NCI-H510A treated with DMSO at 0.1 percent for 48 hours (cell line): ENCODE measurements at places on chromosomes 13 and 19.

DNA sequence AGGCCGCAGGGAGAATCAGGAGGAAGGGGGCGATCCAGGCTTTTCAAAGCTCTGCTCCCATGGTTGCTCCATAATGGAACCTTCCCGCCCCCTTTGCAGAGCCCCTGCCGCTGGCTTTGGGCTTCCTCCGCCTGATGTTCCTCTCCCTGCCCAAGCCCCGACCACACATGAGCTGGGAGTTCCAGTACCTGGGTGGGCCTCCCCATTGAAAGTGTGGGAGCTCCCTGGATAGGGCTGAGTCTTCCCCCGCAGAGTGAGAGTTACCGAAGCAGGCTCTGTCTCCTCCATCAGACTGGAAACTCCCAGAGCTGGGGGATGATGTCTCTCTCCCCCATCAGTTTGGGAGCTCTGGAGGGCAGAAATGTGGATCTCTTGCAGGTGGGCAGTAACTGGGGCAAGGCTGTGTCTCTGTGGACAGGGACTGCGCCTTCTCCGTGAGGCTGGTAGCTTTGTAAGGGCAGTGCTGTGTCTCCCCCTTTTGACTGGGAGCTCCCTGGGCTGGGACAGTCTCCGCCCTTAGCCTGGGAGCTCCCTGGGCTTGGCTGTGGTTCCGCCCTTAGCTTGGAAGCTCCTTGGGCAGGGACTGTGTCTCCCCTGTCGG, 722 bp downstream of the DCAF15 start:
- DNase-seq: peak; percentile 3

- no peak for DNase-seq
Measured at GRCh38 chr19:45163751-45164460, 3.1 kb upstream of the NKPD1 start.

DNA sequence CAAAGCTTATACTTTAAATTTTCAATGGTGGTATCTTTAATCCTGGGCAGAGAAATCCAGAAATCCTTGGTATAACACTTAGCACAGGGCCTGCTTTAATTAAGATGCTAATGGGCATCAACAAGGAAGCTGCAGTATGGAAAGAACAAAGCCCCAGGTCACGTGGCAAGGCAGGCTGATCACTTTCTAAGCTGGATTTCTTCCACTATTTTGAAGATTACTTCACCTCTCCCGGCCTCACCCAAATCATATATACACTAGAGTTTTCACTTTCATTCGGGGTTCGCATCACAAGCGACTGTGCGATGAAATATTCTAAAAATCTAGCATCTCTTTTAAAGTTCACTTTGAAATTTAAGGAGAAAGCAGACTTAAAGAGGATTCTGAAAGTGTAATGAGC, 71.8 kb downstream of the STARD13 start:
- DNase-seq: no peak

DNA sequence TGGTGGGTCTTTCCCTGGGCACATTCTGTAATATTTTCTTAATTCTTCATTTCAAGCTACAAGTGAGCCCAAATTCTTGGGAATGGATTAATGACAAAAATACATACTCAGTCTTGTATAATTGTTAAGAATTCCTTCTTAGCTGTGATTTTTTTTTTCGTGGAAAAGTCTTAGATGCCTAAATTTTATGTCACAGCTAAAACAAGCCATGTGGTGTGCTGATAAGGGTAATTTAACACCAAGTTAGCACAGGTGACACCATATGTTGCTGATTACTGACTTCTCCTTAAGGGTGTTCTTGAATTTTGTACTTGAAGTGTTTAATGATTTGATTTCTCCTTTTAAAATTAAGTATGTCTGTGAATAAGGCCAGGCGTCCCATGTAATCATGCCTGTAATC, 29.3 kb downstream of the WDFY2 start:
- DNase-seq: no peak

GRCh38 chr13:51838240-51838846, 6.6 kb downstream of the TMEM272 start:
- DNase-seq: no peak

DNA sequence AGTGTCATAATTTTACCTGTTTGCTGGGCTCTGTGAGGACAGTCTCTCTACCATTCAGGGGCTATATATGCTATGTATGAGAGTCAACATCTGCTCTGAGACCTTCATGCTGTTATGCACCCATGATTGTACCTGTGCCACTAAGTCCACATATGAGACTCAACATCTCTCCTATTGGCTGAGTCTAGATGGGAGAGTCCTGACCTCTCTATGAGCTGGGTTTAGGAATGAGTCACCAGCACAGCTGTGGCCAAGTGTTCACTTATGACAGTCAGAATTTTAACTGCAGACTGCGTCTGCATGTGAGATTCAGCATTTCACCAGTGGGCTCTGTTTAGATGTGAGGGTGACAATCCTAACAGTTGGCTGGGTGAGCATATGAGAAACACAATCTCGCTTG, 49.5 kb downstream of the ZNF729 start:
- DNase-seq: no peak

DNA sequence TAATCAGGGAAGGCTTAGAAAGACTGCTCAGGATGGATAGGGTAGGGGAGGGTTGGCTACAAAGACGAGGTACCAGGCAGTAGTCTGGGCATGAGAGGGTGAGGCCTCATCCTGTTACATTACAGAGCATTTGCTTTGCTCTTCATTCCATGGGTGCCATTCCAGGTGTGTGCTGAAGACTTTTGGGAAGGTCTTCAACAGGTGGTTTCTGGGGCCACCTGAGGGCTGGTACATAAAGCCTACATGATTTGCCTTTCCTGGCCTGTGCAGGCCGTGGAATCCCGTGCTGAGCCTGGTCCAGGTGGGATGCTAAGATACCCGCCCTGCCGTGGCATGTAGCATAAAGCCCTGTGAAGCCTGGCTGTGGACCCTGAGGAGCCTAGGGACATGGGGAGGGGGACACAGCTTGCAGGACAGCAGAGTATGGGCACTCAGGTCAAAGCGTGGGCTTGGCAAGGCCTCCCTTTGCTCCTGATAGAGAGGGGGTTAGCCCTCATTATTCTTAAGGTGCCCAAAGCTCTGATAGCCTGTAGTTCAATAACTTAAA, 55.6 kb upstream of the ZNF536 start:
- DNase-seq: no peak

GRCh38 chr13:30235216-30235615, 72.1 kb downstream of the KATNAL1 start:
- no peak for DNase-seq

DNA sequence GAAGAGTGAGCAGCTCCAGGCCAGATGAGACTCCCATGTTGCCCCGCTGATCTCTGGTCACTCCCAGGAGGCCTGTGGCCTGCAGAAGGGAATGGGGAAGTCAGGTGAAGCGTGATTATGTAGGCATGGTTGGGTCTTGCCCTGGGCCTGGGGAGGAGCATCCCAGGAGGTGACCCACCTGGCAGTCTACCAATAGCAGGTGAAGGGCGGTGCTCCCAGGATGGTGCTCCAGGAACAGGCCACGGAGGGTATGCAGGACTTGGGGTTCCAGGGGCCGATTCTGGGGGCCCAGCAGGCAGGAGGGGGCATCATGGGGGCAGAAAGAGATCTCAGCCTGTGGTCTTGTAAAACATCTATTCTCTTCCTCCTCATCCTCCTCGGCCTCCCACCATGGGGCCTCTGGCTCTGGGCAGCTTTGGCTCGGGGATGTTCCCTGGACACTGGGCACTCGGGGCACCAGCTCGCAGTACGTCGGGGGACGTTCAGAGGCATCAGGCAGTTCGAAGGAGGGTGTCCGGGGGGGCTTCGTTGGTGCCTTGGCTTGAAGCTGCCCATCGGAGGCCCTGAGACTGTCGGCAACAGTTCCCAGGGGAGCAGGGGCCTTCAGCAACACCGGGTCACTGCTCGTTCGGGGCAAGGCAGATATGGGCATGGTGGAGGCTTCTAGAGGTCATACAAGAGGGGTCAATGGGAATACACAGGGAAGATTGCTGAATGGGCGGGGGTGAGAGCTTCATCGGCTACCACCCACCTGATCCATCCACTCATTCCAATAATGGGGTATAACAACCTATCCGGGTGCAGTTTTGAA, 12.4 kb downstream of the SH2D3A start:
- no peak for DNase-seq

DNA sequence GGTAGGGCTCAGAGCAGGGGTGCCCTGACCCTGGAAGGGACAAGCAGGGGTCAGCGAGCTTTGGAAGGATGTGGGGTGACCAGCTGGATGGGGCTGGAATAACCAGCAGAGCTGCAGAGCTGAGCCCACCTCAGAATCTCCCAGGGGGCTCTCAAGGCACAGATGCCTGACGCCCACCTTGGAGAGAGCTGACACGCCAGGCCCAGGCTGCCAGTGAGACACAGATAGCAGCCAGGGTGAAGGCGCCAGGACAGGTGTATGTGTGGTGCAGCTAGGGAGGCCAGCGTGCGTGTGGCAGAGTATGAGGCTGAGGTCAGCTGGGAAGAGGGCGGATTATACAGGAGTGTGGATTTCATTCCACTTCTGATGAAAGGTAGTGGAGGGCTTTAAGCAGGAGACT, 8.9 kb downstream of the AP1M1 start:
- no peak for DNase-seq

GRCh38 chr13:93848247-93848646, 621.6 kb downstream of the GPC6 start:
- DNase-seq: no peak

- DNase-seq: no peak
Measured at GRCh38 chr13:29948244-29948643, 97.8 kb upstream of the UBL3 start.

DNA sequence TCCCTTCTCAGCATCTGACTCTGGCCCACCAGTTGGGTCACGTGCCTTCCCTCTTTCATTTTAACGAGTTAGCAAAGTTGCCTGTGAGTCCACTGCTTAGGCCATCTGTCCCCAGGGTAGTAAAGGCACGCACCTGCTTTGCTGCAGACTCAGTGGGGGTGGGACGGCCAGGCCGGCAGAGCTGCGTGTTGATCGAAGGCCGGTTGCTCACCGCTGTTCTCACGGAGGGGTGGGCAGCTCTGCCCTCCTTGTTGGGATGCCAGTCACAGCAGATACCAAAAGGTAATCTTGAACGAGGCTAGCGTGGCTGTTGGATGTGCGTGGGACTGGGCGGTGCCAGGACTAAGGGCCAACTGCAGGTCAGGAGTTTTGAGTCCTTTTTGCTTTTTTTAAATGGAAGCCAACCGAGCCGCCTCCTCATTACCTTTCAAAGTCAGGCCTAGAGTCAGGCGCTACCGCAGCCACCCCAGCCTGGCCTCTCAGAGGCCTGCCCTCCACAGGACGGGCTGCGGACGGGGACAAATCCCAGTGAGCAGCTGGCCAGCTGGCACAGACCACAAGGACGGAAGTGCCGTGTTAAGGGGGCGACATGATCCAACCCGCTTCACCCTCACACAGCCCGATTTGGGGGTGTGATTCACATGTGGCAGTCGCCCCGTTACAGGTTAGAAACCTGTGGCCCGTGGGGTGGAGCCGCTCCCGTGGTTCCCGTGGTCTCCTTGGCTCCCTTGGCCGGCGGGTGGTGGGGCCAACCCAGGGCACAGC, 20.6 kb downstream of the ADPRHL1 start:
- no peak for DNase-seq

DNA sequence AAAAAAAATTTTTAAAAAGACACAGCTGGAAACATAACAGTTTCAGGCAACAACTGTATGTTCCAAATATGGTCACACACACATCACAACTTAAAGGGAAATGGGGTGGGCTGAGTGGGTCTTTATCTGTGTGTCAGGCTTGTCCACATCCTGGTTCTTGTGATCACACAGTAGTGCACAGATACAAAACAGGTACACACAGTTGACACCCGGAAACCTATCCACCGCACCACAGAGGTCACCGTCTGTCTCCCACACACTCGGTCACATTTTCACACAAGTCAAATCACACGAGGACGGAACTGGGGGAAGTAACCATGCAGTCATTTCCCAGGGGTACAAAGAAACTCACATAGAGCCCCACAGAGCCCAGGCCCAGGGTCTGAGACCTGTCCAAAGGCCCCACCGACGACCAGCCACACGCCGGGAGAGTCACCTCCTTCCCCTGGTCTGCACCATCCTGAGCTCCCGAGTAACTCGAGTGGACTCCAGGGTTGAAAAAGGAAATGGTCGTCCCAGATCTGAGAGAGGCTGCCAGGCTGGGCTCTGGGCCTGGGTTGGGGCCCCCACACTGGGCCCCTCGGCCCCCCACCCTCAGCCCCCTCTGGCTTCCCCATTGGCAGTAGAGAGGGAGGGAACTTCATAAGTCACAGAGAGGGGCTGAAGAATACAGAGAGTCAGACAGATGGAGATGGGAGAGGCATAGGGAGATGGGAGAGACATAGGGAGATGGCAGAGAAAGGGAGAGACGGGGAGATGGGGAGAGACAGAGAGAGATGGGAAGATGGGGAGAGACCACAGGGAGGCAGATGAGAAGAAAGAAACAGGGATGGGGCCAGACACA, 1.3 kb upstream of the PPAN start:
- no peak for DNase-seq

DNA sequence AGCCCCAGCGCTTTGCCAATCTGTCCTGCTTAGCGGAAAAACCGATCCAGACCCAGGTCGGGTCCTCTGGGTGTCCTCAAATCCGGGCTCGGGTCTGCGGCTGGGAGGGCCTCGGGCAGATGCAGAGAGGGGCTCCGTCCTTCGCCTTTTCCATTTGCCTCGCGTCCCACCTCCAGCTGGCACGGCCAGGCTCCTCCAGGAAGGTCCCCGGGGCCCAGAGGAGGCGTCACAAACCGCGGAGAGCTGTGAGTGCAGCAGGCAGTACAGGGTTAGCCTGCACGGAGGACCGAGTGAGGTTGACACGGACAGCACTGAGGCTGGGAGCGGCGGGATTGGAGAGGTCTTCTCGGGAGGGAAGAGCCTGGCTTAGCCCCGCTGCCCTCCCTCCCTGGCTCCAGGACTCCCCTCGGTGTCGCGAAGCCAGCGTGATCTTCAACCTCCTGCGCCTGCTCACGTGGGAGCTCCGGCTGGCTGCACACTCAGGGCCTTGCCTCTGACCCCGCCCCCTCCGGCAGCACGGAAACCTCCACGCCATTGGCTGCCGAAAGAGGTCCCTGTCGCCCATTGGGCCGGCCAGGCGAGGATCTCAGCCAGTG, 2.8 kb upstream of the IFNL2 start:
- DNase-seq: peak; percentile 0

- DNase-seq: no peak
Measured at GRCh38 chr19:18321734-18322102, 1.2 kb downstream of the LSM4 start.

GRCh38 chr13:99871249-99871898, 100.2 kb downstream of the ZIC5 start:
- peak; percentile 52 for DNase-seq

GRCh38 chr19:1355568-1356507, 27.9 kb upstream of the NDUFS7 start:
- DNase-seq: no peak

- DNase-seq: no peak
Measured at GRCh38 chr13:111065698-111066097, 49.4 kb upstream of the ARHGEF7 start.

- no peak for DNase-seq
Measured at GRCh38 chr19:11507370-11508078, 1.9 kb upstream of the ZNF653 start.
